ENCODE measurements at places on chromosomes 2 and 18.

DNA sequence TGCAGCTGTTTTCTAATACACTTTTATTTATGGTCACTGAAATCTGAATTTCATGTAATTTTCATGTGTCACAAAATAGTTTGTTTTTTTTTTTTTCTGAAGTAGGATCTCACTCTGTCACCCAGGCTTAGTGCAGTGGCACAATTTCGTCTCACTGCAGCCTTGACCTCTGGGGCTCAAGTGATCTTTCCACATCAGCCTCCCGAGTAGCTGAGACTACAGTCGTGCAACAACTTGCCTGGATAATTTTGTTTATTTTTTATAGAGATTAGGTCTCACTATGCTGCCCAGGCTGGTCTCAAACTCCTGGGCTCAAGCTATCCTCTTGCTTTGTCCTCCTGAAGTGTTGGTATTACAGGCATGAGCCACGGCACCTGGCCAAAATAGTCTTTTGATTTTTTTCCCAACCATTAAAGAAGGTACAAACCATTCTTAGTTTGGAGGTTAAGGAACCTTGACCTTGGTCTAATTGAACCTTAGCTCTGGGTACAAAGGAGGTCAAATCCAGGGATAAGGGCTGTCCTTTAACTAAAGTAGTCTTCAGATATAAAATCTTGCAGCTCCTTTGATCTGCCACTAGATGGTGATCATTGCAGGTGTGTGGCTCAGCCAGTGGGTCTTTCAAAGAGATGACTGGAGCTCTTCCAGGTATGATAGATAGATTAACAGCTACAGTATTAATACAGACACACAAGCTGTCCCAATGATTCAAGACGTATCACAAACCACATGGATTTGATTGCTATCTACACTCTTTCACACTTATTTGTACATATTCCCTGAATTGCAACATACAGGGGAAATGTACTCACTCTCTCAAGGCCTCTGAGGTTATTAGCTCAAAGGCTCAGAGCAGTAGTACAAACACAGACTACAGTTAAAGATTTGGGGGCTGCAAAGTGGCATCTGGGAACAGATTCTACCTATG lies 4.7 kb upstream of the KRCC1 start:
- DNase-seq: peak; percentile 20

GRCh38 chr2:161471631-161472030 lies 55.5 kb downstream of the TBR1 start:
- no peak for DNase-seq

GRCh38 chr18:9117980-9118841 lies 15.7 kb downstream of the NDUFV2 start:
- no peak for DNase-seq

DNA sequence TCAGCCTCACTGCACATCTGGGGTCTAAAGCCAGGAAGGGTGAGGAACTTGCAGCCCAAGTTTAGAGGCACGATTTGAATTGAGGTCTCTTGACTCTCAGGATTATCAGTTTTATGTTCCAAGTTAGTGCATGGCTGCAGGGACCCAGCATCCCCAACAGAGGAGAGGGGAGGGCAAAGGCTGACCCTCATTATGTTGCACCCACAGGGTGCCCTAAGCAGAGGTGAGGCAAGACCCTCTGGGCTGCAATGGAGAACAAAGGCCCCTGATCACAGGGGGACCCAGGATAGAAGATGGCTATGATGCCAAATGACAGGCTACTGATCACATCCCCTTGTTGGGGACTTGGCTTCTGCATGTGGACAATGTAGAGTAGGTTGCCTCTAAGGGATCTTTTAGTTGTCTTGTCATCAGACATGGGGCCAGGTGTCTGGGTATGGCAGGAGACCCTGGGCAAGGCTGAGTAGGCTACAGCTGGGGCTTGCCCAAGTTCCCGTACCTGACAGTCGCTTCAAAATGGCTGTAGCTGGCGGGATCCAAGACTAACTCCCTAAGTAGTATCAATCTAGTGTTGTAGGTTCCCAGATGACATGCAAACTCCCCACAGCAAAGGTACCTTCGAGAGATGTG lies 4.5 kb upstream of the GDF7 start:
- no peak for DNase-seq

DNA sequence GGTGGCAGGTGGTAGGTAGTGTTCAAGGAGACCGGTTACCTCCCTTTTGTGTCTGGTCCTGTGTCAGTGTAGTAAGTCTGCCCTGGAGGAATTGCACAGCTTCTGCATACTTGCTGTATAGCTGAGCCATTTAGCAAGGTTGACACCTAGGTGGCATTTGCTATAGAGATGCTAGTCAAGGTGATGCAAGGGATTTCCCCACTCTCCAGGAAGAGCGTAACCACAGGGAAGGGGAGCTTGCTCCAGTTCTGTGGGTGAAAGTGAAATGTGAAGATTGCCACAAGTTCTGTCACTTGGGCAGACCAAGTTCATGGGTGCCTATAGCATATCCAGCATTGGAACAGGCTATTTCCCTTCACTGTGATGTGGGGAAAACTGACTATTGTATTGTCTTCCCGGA lies 28.1 kb downstream of the NAT8 start:
- DNase-seq: no peak

DNA sequence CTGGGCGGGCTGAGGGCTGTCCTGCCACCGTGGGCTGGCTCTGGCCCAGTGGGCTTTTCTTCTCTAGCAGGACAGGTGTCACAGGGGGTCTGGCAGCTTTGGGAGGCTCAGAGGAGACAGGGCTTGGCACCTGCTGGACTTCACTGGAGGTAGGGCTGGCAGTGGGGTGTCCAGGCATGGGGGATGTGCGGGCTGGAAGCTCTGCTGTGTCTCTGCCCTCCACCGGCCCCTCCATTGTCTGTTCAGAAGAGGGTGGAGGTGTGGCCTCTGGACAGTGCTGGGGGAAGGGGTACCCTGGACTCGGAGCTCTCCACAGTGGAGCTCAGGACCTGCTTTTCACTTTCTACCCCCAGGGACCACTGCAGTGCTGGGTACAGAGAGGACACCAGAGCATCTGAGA lies 9.2 kb downstream of the PTPRN start:
- DNase-seq: no peak

- no peak for DNase-seq
Measured at GRCh38 chr2:157698430-157698829, 69.8 kb upstream of the ACVR1C start.

- no peak for DNase-seq
Measured at GRCh38 chr18:45019469-45019868, 338.8 kb downstream of the SETBP1 start.

GRCh38 chr2:83850071-83850725 lies 608.9 kb downstream of the SUCLG1 start:
- DNase-seq: no peak

GRCh38 chr2:58032016-58032763 lies 14.4 kb upstream of the VRK2 start:
- no peak for DNase-seq

GRCh38 chr18:69752737-69753380 lies 194.8 kb downstream of the CD226 start:
- no peak for DNase-seq

GRCh38 chr18:68840554-68841263 lies 42.8 kb downstream of the CCDC102B start:
- no peak for DNase-seq

DNA sequence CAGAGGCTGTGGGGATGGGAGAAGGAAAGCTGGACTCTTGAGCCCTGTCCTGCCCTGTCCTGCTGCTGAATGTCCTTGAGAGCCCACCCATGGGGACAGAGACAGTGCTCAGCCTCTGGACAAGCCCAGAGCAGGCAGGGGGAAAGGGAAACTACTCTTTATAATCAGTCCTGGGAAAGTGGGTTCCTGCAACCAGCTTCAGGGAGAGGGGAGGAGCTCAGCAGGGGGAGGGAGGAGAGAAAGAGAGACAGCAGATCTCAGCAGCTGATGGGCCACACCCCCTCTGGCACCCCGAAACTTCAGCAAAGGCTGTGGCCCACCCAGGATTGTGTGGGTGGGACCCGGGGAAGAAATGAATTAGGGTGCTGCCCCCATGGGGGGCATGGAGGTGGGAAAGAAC lies 11.6 kb downstream of the ECEL1 start:
- no peak for DNase-seq

- DNase-seq: no peak
Measured at GRCh38 chr2:98803405-98804264, 72.7 kb upstream of the MGAT4A start.

DNA sequence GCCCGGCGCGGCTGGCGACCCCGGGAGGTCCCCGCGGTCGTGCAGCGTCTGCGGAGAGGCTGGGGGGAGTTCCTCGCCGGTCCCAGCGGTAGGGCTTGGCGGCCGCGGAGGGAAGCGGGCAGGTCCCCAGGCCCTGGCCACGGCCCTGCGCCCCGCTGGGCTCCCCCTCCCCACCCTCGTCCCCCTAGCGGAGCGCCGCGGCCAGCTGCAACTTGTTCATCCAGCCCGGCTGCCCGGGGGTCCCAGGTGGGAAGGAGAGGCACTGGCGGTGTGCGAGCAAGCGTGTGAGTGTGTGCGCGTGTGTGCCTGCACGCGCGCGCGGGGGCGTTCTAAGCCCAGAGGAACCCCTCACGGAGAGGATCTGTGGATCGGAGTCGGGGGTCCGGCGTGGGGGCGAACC lies 1.3 kb downstream of the PTPRM start:
- no peak for DNase-seq

DNA sequence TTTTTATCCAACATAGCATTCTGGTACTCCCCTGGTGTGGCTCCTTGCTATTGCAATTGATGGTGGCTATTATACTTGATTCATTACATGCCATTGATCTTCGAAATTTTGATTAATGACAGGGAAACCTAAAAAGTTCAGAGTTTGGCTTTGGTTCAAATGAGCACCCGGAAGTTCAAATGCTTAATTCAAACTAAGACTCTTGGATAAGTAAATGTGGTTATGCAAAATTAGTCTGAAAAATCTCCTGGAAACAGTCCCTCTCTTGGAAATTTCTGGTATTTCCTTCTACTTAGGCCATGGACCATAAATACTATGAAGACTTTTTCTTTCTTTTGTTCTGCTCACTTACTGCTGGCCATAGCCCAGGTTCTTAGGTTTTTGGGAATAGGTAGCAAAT lies 65.3 kb upstream of the SMIM21 start:
- no peak for DNase-seq

GRCh38 chr18:28281400-28281799 lies 104.5 kb upstream of the CDH2 start:
- DNase-seq: no peak

DNA sequence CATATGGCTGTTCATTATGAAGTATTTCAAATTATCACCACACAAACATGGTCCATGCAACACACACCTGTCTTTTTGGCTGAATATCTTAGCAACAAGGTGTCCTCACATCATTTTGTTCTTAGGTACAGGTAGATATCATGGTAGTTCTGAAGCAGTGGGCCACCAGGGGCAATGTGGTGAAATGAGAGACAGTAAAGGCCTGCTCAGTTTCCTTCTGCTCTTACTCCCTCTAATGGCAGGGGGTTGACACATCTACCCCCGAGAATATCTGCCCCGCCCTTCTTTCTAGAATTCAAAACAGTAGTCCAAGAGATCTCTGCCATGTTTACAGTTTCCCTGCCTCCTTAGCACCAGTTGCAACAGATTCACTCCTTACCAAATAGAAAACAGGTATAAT lies 147.0 kb upstream of the KLHL14 start:
- no peak for DNase-seq

GRCh38 chr18:49701190-49701589 lies 112.1 kb downstream of the ACAA2 start:
- DNase-seq: no peak

DNA sequence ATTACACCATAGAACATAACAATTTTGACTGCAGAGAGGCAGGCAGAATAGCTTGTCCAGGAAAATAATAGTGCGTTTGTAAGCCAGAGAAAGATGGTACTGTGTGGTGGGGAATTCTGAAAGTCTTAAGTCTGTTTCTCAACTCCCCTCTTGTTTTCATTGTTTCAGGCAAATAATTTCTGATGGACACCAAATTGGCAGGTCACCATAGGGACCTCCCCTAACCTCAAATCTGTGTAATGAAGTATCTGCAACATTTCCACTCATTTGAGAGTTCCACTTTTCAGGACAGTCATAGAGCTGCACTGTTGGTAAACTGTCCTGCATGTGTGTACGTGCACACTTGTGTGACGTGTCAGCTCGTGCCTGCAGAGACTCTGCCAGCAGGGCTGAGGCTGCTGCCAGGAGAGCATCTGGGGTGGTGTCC lies 195.6 kb downstream of the AGAP1 start:
- DNase-seq: no peak

- DNase-seq: no peak
Measured at GRCh38 chr2:125643128-125643527, 1012.8 kb upstream of the GYPC start.

DNA sequence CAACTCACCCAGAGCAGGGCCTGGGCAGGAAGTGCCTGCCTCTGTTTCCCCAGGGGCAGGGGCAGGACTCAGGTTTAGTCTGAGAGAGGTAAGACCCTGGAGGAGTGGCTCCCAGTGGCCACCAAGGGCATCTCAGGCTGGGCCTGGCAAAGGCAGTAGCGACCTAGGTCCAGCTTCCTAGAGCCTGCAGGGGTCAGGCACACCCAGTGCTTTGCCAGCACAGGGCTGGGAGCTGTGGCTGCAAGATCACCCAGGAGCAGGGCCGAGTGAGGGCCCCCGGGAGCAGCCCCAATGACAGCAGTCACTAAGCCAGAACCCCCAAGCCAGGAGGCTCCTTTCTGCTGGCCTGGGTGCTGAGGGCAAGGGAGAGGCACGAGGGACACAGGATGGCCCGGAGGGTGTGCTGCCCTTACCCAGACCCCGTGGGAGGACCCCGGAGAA lies 8.8 kb upstream of the DUSP2 start:
- no peak for DNase-seq

DNA sequence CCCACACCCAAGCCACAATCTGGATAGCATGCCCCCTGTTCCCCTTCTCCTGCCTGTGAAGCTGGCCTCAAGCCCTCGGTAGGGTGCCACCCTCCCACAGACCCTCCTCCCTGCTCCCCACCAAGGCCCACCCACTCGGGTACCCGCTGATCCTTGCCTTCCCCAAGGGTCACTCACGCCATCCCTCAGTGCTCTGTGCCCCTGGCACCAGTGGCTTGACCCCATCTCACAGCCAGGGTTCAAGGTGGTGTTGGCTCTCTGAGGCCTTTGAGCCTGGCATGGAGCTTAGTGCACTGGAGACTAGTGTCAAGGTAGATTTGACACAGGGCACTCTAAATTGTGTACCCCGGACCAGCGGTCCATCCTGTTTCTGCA lies 11.9 kb downstream of the ADRA2B start:
- peak; percentile 4 for DNase-seq

DNA sequence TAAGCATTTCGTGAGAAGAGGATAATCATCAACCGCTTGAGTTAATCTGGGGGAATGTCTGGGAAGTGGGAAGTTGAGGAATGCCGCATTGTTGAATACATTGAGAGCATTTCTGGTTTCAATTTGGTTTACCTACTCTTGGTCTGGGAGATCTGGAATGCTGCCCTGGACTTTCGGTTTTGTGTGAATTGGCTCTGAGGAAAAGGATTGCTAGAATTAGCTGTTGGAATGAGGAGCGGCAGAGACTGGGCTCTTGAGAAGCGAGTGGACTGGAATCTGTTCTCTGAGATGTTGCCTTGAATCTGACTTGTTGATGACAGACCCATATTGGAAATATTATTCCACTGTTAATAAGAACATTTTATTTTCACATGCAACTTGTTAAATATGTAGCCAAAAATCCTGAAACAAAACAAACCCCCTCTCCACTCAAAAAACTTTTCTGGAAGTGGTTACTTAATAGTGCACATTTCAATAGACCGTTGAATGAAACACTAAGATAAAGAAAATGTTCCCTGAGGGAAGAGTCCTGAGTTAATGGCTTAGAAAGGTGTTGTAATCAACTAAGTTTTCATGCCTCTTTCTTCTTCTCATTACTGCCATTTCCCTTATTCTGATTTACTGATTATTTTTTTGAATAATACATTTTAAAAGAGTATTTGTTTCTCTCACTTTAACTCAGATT lies 50.8 kb downstream of the PTPRM start:
- DNase-seq: no peak

Measured in activated CD4-positive, alpha-beta T cell treated with anti-CD3 and anti-CD28 coated beads for 1 hour (primary cell).